Mucosa of gallbladder (tissue), 1 donor: ENCODE measurements at places on chromosomes 2 and 18.

DNA sequence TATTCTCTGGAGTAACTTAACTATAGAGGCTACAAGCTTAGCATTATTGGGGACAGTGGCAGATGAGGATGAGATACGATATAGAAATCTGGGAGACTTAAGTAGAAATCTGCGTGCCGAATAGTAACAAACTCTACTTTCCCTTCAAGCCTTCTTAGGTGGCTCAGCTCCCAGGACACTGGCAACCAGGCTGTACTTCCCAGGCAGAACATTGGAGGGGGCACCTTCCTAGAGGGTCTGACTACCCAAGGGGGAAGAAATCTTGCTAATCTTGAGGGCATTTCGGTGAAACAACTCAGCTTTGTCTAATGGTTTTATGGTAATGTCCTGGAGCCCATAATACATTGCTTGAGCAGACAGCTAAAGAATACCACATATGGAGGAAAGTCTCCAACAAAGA, 126.2 kb upstream of the DTNA start:
- DNase-seq = no peak

DNA sequence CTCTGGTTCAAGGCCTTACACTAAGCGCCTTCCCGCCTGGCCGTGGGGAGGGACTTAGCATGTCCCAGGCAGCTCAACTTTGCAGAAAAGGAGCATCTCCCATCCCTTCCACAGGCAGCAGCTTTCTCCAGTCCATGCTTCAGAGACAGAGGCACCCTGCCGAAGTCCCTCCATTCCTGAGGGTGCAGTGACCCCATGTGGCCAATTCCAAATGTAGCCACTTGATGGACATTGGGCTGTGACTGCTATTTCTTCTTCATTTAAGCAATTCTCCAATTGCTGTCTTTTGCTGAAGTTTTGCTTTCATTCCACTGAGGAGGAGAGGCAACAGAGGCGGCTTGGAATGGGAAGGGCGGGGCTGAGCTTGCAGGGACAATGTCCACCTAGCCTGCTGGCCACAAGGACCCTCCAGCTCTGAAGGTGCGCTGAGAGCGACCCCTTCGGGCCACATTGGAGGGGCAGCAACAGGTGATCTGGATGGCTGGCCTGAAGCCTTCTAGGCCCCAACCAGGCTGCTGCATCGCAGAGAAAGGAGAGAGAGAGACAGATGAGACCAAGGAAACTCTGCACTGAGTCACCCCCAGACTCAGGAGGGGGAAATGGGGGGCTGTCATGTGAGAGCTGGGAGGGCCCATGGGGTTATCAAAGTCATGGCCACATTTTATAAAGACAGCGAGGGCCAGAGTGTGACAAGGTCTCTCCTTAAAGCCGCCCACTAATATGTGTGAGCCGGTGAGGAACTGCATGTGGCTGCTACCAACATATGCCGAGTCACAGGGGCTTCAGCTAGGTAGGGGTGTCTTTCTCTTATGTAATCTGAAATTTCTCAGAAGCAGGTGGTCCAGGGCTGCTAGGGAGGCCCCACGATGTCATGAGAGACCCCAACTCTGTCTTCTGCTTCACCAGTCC, 61.3 kb downstream of the LONRF2 start:
- DNase-seq = peak; percentile 62

- DNase-seq = no peak
Measured at GRCh38 chr18:907115-907884, 2.6 kb downstream of the ADCYAP1 start.

DNA sequence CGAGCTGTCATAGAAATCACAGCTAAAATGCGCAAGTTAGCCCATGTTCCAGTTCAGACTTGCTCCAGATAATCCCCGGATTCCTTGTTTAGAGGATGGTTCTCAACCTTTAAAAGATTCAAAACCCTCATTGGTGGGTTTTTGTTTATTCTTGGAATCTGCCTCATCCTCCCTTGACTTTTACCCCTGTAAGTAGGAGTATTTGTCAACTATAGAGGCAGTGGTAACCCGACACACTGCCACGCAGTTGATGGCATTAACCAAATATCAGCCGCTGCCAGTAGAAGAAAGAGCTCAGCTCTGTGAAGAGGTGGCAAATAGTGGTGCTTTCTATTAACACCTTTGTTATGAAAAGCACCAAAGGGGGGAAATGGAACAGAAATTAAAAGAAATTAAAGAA, 40.4 kb upstream of the SELENOI start:
- no peak for DNase-seq

- no peak for DNase-seq
Measured at GRCh38 chr18:57436965-57437333, 1.8 kb downstream of the ONECUT2 start.

- peak; percentile 78 for DNase-seq
Measured at GRCh38 chr2:159202568-159203071, 83.9 kb downstream of the WDSUB1 start.

DNA sequence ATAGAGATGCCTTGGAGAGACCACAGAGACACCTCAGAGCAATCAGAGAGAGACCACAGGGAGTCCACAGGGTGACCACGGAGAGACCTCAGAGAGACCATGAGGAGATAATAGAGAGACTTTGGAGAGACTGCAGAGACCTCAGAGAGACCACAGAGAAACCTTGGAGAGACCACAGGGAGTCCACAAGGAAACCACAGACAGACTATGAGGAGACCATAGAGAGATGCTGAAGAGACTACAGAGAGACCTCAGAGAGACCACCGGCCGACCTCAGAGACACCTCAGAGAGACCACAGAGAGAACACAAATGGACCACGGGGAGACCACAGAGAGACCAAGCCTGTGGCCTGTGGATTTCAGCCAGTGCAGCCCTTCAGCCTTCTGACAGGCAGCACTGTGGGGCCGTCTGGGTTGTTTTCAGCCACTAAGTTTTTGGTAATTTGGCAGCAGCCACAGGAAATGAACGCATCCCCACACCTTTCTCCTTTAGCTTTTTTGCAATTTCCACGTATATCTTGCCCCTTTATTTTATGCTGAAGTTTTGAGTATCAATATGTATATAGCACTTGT, 11.4 kb upstream of the TMEM18 start:
- DNase-seq = no peak
